ENCODE measurements at places on chromosomes 5 and 9.

- DNase-seq = no peak
- no peaks in the 10 kb centered on the region for H3K4me1 ChIP-seq
- H3K27ac ChIP-seq = no peak overlapping the region
- no peaks in the 10 kb centered on the region for H3K36me3 ChIP-seq
- no peaks in the 10 kb centered on the region for H3K27me3 ChIP-seq
These were observed 189.5 kb downstream of the ERCC6L2 start for GRCh38 chr9:96064826-96065481.

GRCh38 chr5:168165221-168165914, 126.1 kb upstream of the WWC1 start:
- H3K36me3 ChIP-seq = no peaks in the 10 kb centered on the region
- H3K4me3 ChIP-seq = no peak overlapping the region
- no peaks in the 10 kb centered on the region for H3K4me1 ChIP-seq
- DNase-seq = no peak

GRCh38 chr5:57937025-57937424, 454.4 kb upstream of the ACTBL2 start:
- no peaks in the 10 kb centered on the region for H3K4me1 ChIP-seq
- H3K27me3 ChIP-seq = no peaks in the 10 kb centered on the region
- H3K27ac ChIP-seq = no peak overlapping the region
- H3K4me3 ChIP-seq = no peak overlapping the region
- no peaks in the 10 kb centered on the region for H3K36me3 ChIP-seq

DNA sequence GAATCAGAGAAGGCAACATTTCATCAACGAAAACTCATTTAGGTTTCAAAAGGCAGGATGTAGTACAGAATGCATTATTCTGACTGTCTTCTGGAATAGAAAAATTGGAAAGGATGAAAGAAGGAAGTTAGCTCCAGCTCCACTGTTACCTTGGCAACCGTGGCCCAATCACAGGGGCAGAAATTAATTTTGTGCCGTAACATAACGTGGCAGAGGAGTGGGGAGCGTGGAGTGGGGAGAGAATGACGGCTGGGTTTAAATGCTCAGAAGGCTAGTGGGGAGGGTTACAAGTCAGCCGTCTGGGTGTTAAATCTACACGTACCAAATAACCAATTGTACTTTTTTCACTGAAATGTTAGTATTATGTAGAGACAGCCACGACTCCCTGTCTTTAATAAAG, 32.3 kb upstream of the EQTN start:
- no peaks in the 10 kb centered on the region for H3K4me1 ChIP-seq
- no peak overlapping the region for H3K27ac ChIP-seq
- no peak for DNase-seq
- no peak overlapping the region for H3K4me3 ChIP-seq
- H3K27me3 ChIP-seq = no peaks in the 10 kb centered on the region

GRCh38 chr5:146345240-146345577, 6.6 kb downstream of the POU4F3 start:
- no peaks in the 10 kb centered on the region for H3K36me3 ChIP-seq
- peaks cover 90% of the 10 kb centered on the region for H3K27me3 ChIP-seq
- peaks cover 5% of the 10 kb centered on the region for H3K4me1 ChIP-seq
- no peak overlapping the region for H3K4me3 ChIP-seq
- no peak overlapping the region for H3K27ac ChIP-seq

GRCh38 chr5:172530878-172531703, 76.8 kb upstream of the SH3PXD2B start:
- no peak overlapping the region for H3K27ac ChIP-seq
- H3K27me3 ChIP-seq = no peaks in the 10 kb centered on the region
- H3K4me1 ChIP-seq = peaks cover 22% of the 10 kb centered on the region
- H3K4me3 ChIP-seq = no peak overlapping the region
- H3K36me3 ChIP-seq = no peaks in the 10 kb centered on the region
- DNase-seq = no peak

DNA sequence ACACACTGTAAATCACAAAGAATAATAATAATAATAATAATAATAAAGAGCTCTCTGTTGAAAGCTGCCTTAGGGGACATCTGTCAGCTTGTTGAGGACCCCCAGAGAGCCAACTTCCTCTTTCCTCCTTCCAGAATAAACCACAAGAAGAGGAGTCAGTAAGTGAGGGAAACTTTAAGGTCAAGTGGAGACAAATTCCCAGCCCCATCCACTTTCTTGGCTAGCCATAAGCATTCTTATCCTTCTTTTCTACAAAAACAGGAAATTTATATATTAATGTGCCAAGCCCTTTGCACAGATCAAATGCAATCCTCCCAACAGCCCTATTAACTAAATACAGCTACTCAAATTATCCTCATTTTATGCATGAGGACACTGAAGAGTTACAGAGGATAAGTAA, 9.4 kb upstream of the C5orf58 start:
- no peak overlapping the region for H3K27ac ChIP-seq
- no peaks in the 10 kb centered on the region for H3K27me3 ChIP-seq
- no peaks in the 10 kb centered on the region for H3K36me3 ChIP-seq
- no peak overlapping the region for H3K4me3 ChIP-seq

DNA sequence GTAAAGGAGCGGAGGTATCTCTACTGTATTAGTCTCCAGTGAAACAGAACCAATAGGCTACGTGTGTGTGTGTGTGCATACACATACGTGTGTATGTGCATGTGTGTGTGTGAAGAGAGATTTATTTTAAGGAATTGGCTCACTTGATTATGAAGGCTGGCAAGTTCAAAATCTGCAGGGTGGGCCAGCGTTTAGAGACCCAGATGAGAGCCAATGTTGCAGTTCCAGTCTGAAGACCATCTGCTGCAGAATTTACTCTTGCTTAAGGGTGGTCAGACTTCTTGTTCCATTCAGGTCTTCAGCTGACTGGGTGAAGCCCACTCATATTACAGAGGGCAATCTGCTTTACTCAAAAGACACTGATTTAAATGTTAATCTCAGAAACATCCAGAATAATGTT, 119.2 kb downstream of the FGF18 start:
- no peaks in the 10 kb centered on the region for H3K4me1 ChIP-seq
- DNase-seq = no peak
- no peaks in the 10 kb centered on the region for H3K36me3 ChIP-seq

DNA sequence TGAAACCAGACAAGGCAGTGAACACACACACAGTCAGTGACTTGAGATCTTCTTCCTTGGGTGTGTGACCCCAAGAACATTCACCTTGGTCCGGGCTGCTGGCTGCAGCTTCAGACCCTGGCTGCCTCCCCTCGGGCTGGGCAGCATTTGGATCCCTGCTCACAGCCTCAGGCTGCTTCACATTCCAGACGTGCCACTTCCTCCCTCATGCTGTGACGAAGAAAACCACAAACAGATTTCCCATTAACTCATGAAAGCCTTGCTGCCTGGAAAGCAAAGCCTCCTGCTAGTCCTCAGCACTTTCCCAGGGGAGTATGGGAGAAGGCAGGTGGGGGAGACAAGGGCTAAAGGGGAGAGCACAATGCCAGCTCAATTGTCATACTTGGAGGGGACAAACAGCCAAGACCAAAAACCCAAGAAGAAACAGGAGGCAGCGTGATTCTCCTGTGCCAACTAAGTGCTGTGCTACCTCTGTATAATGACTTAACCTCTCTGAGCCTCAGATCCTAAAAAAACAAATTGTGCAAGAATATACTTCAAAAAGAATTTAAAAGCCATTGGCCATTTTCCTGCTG, 594.6 kb upstream of the BRINP1 start:
- no peaks in the 10 kb centered on the region for H3K27me3 ChIP-seq
- H3K36me3 ChIP-seq = no peaks in the 10 kb centered on the region
- DNase-seq = no peak

GRCh38 chr9:129885670-129886106, 50.4 kb downstream of the USP20 start:
- H3K4me1 ChIP-seq = peaks cover 45% of the 10 kb centered on the region
- H3K4me3 ChIP-seq = peak overlapping the region; percentile 23
- H3K27me3 ChIP-seq = no peaks in the 10 kb centered on the region
- H3K27ac ChIP-seq = peak overlapping the region; percentile 85

GRCh38 chr9:76916231-76916630, 10.3 kb upstream of the PRUNE2 start:
- no peak overlapping the region for H3K27ac ChIP-seq
- no peak overlapping the region for H3K4me3 ChIP-seq
- no peaks in the 10 kb centered on the region for H3K36me3 ChIP-seq

- no peak overlapping the region for H3K27ac ChIP-seq
- H3K36me3 ChIP-seq = no peaks in the 10 kb centered on the region
- no peaks in the 10 kb centered on the region for H3K4me1 ChIP-seq
- no peak overlapping the region for H3K4me3 ChIP-seq
These were observed 33.5 kb upstream of the F2R start for GRCh38 chr5:76682387-76682786.

DNA sequence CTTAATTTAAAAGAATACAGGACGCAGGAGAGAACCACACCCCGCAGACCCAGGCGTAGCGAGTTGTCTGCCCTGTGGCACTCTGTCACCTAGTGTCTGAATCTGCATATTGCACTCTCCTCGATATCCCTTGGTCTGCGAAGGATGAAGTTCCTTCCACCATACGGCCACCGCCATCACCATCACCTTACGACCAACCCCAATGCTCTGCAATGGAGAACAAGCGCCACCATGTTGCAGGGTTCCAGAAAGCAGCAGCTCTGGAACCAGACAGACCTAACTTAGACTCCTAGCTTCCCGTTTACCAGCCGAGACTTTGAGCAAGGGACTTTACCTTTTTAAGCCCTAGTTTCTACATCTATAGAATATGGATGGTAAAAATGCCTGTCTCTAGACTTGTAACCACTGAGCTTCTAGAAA, 77.4 kb upstream of the DMRT1 start:
- DNase-seq = peak; percentile 25
- H3K4me3 ChIP-seq = no peak overlapping the region
- H3K36me3 ChIP-seq = no peaks in the 10 kb centered on the region
- H3K4me1 ChIP-seq = no peaks in the 10 kb centered on the region

GRCh38 chr5:72523960-72524582, 16.9 kb upstream of the ZNF366 start:
- H3K4me1 ChIP-seq = no peaks in the 10 kb centered on the region
- peak; percentile 42 for DNase-seq
- H3K36me3 ChIP-seq = no peaks in the 10 kb centered on the region
- no peaks in the 10 kb centered on the region for H3K27me3 ChIP-seq
- no peak overlapping the region for H3K27ac ChIP-seq
- H3K4me3 ChIP-seq = no peak overlapping the region

DNA sequence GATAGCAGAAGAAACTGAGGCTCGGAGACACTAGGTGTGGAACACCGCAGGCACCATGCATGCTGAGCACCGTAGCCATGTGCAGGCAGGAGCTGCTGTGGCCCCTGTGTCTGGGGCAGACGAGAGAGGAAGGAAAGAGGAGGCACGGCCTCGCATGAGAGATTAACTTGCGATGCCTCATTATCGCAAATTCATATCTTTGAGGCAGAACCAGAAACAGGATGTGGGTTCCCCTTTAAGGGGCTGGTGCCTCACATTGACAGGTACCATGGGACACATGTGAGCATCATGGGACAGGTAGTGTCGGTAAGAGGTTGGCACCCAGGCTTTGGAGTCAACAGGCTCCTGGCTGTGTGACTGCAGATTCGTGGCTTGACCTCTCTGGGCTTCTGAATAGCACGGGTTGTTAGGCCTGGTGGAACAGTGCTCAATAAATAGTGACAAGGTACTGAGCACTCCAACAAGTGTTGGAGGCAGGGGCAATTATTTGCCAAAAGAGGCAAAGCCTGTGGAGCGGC, 40.8 kb downstream of the NAIF1 start:
- no peak overlapping the region for H3K27ac ChIP-seq

DNA sequence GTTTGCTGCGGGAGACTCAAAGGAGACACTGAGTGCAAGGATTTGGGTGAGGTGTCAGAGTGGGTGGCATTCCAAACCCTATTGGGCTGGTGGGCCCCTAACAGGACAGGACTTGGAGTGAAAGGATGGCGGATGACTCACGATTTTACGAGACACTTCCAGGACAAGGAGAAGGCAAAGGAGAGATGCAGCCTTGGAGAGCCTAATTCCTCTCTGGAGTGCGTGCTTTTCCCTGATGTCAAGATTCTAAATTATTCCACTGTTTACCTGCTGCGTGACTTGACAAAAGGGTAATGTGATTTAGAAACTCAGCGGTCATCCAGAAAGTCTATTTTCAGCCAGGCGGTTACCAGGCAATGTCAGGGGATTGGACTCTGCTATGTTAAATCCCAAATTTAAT, 41.6 kb upstream of the CD180 start:
- H3K36me3 ChIP-seq = no peaks in the 10 kb centered on the region
- peaks cover 19% of the 10 kb centered on the region for H3K4me1 ChIP-seq
- DNase-seq = no peak
- no peak overlapping the region for H3K4me3 ChIP-seq
- H3K27ac ChIP-seq = no peak overlapping the region

DNA sequence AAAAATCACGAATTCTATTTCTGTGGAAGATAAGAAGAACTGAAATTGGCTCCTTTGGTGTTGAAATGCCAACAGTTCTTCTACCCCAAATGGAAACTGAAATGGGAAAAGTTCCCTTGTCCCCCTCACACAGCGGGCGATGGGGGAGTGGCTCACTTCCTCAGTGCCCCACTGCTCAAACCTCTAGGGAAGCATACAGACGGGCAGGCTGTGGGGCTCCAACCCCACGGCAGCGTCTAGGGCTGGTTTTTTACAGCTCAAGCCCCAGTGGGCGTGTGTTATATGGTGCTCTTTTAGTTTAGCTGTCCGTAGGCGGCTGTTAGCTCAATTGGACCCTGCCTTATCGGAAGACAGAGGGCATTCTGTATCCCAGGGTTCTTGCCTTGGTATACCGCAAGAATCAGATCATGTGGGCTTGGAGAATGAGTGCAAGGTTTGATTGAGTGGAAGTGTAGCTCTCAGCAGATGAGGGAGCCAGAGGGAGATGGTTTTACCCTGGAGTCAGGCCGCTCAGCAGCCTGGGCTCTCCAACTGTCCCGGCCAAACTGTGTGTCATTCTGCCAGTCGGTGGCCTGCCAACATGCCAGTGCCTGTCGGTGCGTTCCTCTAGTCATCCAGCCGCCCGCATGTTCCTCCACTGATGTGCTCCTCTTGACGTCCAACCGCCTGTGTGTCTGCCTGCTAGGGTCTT, 166.3 kb upstream of the ZNF608 start:
- no peaks in the 10 kb centered on the region for H3K27me3 ChIP-seq
- no peaks in the 10 kb centered on the region for H3K36me3 ChIP-seq
- H3K4me1 ChIP-seq = peaks cover 13% of the 10 kb centered on the region
- DNase-seq = no peak
- H3K4me3 ChIP-seq = no peak overlapping the region

DNA sequence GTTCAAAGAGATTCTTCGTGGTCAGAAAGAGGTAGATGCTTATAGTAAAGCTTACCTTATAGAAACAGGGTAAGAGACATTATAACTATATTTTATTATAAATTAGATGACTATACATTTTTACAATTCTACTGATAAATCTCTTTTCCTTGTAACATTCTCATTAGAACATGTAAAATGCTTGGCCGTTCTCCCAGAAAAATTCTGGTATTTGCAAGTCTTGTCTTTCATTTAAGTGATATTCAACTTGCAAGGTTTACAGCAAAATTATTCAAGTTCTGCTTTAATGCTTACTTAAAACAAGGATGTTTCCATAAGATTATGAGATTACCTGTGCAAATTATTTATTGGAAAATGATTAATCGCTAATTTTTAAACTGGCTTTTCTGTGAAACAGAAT, 41.3 kb upstream of the CDH18 start:
- H3K4me1 ChIP-seq = no peaks in the 10 kb centered on the region
- no peak overlapping the region for H3K4me3 ChIP-seq
- H3K27me3 ChIP-seq = no peaks in the 10 kb centered on the region
- no peak for DNase-seq

- DNase-seq = no peak
- peak overlapping the region; percentile 75 for H3K27ac ChIP-seq
- no peaks in the 10 kb centered on the region for H3K27me3 ChIP-seq
- no peaks in the 10 kb centered on the region for H3K36me3 ChIP-seq
These were observed 244.8 kb downstream of the CSNK1G3 start for GRCh38 chr5:123756816-123757215.

GRCh38 chr9:128245421-128246151, 30.2 kb downstream of the GOLGA2 start:
- peak overlapping the region; percentile 87 for H3K27ac ChIP-seq
- H3K4me3 ChIP-seq = peak overlapping the region; percentile 54
- H3K4me1 ChIP-seq = peaks cover 17% of the 10 kb centered on the region
- no peaks in the 10 kb centered on the region for H3K36me3 ChIP-seq
- no peak for DNase-seq

All from tibial nerve (tissue), 4 donors.